ENCODE measurements at places on chromosomes 4 and X.

GRCh38 chr4:83906561-83906960, 370.7 kb downstream of the GPAT3 start:
- no peak for DNase-seq

DNA sequence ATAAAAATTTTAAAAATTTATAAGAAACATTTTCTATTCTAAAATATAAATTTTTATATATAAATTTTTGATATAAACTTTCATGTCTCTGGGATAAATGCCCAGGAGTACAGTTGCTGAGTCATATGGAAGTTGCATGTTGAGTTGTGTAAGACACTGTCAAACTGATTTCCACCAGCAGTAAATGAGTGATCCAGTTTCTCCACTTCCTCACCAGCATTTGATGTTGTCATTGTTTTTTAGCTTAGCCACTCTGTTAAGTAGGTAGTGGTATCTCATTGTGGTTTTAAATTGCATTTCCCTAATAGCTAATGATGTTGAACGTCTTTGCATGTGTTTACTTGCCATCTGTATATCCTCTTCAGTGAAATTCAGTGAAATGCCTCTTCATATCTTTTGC, 66.5 kb downstream of the MAMLD1 start:
- no peak for DNase-seq

GRCh38 chr4:7198440-7199128, 6.2 kb downstream of the SORCS2 start:
- DNase-seq = no peak

- DNase-seq = no peak
These were observed 315.0 kb upstream of the NR3C2 start for GRCh38 chr4:148757171-148757570.

- no peak for DNase-seq
These were observed 199.4 kb upstream of the CENPE start for GRCh38 chr4:103397541-103397940.

GRCh38 chrX:118872102-118872566, 48.5 kb downstream of the ZCCHC12 start:
- no peak for DNase-seq

- DNase-seq = no peak
These were observed 109.4 kb upstream of the INTU start for GRCh38 chr4:127523369-127523768.

DNA sequence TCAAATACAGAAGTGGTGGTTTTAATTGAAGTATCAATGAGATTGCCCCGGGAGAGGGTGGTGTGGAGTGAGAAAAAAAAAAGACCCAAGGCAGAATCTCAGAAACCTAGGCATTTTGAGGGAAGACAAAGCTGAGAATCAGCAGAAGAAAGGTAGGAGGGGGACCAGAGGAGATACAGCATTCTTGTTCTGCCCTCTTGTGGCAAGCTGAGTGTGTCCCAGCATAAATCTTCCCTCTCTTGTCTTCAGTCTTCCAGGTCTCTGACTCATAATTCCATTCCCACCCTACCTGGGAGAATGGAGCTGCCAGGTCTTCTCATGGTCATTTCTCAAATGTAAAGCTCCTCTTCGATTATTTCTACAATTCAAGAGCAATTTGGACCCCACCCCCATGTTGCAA, 32.7 kb upstream of the MAGED1 start:
- DNase-seq = no peak

GRCh38 chr4:146522869-146523205, 1.1 kb upstream of the SLC10A7 start:
- no peak for DNase-seq

DNA sequence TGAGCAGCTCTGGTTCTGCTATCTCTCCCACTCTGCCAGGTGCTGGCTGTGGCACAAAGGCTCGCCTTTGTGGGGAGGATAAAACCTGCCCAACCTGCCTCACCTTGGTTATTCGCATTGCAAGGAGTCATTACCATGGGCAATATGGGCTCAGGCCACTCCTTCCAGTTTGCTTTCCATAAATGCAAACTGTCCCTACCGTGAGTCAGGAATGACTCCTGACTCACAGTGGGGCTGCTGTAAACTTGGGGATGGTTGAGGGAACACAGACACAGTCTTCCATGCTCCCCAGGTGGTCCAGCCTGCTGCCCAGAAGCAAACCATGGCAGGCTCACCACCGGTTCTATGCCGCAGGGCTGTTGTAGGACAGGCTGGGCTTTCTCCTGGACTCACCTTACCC, 36.1 kb downstream of the COQ2 start:
- no peak for DNase-seq

Measured in activated CD8-positive, alpha-beta memory T cell treated with anti-CD3 and anti-CD28 coated beads, Interleukin-2, amount 50 U/mL, for 48 hours (primary cell).